ENCODE measurements at places on chromosomes 2 and 18. TPM values are rescaled to one million over a fixed set of nuclear protein-coding genes. Genes with fewer than 3 reads are reported as not detected.
A peak's percentile ranks its signal among the peaks of the same experiment; 100 is the strongest.

Gene IL36B
- total RNA-seq: not detected

Gene MAP3K2
- 31.6 TPM for total RNA-seq

Gene MLPH
- total RNA-seq: 0.75 TPM

Gene COBLL1
- total RNA-seq: 24.3 TPM

DNA sequence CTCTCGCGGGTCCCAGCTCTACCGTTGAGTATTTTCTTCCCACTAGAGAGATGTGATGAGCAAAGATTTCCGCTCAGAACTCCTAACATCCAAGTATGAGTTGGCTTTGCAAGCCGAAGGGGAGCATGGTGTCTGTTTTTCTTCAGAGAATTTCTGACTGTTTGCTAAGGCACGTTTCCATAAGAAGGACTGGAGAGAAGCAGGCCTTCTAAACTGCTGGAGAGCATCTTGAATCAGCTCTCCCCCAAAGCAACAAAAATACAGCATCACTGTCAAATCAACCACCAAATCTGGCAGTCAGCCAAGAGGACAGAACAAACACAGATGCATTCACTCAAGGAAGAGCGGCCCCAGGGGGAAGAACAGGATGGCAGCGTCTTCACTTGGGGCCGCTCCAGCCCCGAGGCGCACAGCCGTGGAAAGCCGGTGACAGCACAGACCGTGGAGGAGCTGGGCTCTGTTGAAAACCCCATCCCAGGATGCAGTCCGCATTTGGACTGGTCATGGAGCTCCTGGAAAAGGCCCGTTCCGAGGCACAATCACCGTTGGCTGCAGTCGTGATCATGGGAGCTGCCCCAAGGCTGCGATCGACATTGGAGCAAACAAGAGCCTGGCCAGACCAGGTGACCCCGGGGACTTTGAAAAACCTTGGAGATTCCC is 101.4 kb downstream of the NFATC1 start:
- DNase-seq: no peak

DNA sequence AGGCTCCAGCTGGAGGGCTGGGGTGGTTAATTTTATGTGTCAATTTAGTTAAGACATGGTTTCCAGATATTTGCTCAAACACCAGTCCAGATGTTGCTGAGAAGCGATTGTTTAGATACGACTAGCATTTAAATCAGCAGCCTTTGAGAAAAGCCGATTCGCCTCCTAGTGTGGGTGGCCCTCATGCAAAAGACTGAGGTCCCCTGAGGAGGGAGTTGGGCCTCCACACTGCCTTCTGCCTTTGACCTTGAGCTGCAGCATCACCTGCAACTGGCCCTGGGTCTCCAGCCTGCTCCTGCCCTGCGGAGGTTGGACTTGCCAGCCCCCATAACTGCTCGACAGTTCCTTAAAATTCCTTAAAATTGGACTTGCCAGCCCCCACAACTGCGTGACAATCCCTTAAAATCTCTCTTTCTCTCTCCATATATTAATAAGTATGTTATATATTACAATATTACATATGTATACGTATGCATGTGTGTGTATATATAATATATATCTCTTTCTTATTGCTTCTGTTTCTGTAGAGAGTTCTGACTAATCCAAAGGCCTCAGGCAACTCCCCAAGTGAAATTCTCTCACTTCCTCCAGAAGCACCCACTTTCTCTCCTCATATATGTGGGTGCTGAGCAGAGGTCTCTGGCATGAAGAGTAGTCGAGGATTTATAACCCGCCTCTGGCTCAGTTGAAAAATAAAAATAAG is 14.4 kb downstream of the FBLN7 start:
- DNase-seq: peak; percentile 18

GRCh38 chr2:143422681-143423080 is 293.5 kb downstream of the ARHGAP15 start:
- no peak for DNase-seq

GRCh38 chr2:169704160-169704708 is 10.0 kb downstream of the PHOSPHO2 start:
- peak; percentile 12 for DNase-seq

GRCh38 chr2:42336361-42336965 is 24.6 kb downstream of the COX7A2L start:
- DNase-seq: no peak

DNA sequence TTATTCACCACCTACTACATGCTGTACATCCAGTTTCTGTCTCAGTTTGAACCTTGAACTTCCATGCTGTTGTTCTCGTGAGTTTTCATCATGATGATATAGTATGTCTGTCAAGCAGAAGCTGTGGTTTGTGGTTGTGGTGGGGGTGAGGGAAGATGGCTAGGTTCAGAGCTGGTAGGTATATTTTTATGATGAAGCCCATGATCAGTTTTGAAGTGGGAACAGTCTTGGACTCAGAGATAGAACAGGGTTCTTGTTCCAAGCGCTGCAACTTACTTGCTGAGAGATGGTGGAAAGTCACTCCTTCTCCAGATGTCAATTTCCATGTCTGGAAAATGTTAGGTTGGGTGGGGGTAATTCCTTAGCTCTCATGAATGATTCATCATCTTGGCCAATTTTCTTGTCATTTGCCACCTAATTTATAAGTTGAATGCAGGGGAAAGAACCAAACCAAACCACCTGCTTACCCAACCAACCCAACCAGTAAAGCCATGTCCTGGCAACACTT is 21.6 kb downstream of the PMAIP1 start:
- DNase-seq: no peak

- DNase-seq: no peak
Measured at GRCh38 chr2:69863298-69863697, 30.5 kb upstream of the SNRNP27 start.

DNA sequence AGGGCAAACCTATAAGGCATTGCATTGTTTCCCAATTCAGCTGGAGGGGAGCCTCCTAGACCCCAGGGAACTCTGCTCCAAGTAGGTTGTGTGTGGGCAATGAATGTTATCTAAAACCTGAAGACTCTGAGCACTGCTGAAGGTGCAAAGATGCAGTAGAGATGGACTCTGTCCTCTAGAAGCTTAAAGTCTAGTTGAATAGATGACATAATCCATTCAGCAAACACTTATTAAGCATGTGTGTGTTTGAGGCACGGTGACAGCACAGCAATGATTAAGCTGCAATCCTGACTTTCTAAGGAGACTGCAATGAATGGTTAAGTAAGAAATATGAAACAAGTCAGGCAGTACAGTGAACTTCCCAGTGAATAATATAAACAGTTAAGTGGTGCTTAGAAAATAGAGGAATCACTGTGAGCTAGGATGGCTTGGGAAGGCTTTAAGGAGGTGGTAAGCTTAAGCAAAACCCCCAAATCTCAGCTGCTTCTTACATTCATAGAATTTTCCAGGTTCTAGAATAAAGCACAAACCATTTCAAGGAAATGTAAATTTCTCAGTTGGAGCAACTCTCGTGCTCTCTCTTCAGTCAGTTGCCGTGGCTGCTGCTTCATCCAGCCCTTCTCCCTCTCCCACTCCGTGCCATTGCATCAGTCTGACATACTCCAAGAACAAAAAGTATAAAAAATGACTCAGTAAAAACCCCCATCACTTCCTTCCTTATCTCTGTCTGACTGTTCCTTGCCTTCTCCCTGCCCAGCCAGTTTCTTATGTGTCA is 19.1 kb downstream of the MXD1 start:
- no peak for DNase-seq

DNA sequence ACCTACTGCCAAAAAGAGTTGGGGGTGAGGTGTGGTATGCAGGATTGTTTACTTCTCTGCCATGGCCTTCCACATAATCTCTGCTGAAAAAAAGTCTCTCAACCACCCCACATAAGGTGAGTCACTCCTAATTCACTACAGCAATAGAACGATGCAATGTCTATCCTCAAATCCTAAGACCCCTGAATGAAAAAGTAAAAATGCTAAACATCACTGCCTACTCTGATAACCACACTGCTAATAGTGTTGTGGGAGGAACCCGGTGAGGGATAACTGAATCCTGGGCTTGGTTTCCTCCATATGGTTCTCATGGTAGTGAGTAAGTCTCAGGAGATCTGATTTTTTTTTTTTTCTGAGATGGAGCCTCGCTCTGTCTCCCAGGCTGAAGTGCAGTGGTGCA is 252.5 kb downstream of the PIEZO2 start:
- DNase-seq: no peak

DNA sequence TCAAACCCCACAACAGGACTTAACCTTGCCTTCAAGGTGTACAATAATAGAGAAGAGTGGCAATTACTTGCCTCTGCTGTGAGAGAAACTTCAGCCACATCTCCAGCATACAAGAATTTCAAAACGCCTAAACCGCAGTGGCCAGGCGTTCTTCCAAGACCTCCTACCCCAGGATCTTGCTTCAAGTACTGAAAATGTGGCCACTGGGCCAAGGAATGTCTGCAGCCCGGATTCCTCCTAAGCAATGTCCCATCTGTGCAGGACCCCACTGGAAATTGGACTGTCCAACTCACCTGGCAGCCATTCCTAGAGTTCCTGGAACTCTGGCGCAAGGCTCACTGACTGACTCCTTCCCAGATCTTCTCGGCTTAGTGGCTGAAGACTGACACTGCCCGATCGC is 2.8 kb upstream of the CYB5A start:
- DNase-seq: no peak

DNA sequence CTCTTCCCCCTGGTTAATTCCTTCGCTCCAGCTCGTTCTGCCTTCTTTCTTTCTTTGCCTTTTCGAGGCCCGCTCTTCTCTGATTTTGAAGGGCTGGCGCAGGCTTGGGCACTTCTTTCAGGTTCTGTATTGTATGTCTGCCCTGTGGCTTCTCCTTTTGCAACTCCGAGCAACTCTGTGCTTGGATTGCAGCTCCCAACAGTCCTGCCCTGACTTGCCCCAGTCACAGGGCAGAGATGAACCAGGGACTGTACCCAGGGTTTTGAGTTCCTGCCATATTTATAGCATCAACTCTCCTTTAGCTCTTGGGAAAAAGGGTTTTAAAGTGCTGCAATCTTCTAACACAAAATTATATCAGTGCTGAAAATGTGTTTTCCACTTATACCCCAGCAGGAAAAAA is 31.1 kb upstream of the CD8A start:
- no peak for DNase-seq

DNA sequence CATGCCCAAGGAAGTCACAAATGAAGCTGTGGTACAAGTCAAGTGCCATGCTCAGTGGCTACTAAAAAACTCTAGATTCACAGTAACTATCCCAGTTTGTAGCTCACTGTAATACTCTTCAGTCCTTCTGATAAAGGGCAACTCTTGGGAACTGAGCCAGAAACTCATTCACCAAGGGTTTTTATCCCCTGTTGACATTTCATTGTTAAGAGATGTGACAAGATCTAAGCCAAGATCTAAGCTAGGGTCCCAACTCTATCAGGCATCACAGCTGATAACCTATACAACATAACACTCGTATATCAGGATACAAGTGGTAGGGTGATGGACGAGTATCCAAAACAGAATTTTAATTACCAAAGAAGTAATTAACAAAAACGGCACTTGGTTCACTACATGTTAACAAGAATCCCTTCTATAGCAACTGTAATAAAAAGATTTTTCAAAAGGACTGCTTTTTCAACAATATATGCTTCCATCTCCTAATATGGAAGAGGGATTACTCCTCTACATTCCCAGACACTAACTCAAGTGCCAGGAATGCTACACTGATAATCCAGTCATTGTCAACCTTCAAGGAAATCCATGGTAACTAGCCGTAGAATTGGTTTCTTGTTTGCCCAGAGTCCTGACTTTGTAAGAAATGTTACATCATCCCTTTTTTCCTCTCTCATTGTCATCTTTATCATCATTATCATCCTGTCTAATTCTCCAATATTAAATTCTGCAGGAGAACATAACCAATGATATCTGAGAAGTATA is 111.7 kb downstream of the CDH2 start:
- no peak for DNase-seq

DNA sequence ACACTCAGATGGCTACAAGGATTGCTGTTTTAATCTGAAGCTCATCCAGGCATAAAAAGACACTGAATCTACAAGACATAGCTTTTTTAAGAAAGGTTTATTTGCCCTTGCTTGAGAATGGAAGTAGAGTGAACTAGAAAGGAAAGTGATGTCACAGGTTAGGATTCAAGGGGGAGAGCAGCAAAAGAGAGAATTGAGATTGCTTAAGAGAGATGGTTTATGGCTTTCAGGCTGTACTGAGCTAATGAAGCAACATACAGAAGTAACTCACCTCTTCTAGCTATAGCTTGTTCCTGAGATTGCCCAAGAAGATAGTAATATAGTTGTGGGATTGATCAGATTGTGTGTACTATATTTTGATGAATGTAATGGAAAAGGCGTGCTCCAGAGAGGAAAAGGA is 26.1 kb upstream of the ACVR2A start:
- DNase-seq: no peak

DNA sequence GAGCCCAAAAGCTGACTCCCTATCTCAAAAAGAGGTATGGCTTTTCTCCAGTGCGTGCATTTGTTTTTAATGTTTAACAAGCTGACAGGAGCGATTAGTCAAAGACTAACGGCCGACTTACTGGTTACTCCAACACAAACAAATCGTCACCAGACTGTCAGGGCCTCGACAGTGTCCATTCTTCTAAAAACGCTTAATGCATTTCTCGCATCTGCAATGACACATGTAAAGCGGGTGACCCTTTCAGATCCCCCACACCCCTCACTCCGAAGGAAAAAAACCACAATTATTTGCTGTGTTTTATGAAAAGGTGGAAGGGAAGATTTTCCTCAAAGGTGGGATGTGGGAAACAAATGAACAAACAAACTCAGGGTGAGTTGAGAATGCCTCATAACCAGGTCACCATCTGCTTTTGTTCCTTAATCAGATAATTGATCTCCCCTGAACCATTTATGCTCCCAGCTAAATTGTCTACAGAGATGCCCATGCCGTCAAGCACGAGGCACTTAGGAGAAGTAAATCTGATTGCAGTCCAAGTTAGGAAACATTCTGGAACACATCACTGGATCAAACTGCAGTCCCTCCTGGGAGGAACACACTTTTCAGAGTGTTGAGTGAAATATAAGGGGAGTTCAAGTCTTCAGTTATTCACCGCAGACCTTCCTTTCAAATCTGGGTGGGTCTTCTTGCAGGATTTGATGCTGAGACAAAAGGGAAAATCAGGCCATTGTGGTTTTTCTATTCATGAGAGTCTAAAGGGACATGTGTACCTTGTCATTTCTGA is 340.8 kb downstream of the CMPK2 start:
- DNase-seq: no peak

DNA sequence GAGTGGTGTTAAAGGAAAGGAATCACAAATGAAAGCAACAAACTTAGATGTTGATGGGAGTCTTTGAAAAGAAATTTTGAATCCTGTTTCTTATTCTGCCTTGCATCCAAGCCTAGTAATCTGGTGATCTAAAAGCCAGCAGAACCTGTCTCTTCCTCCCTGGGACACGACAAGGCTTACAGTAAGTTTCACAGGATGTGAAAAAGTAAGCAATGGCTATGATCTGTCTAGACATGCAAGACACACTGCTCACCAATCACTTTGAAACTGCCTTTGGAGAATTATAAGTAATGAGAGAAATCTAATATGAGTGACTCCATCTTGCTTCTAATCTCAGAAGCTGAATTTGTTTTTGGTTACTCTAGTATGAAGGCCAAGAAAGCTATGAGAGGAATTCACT is 103.7 kb downstream of the KCNH7 start:
- DNase-seq: no peak

- DNase-seq: peak; percentile 54
Measured at GRCh38 chr18:54607213-54608027, 16.4 kb downstream of the DYNAP start.

- DNase-seq: no peak
Measured at GRCh38 chr2:229408356-229408755, 137.3 kb upstream of the PID1 start.

All from endodermal cell (in vitro differentiated cells).